IPS DF 19.7 (cell line): ENCODE measurements at places on chromosomes 2 and 18.

GRCh38 chr18:52237551-52237950, 102.4 kb upstream of the DCC start:
- no peak for DNase-seq

DNA sequence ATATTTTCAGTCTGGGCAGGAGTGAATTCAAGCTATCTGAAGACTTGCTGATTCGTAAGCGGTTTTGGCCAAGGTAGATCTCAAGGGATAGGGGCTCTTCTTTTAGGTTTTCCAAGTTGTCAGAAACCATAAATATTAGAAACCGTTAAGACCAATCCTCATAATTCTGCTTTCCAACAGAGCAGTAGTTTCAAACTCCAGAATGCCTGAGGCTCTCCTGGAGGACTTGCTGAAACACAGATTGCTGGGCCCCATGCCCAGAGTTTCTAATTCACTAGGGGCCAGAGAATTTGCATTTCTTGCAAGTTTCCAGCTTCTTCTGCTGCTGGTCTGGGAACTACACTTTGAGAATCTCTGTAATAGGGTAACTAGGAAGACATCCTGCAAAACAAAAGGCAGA, 1855.7 kb upstream of the CELF4 start:
- DNase-seq, result no peak

DNA sequence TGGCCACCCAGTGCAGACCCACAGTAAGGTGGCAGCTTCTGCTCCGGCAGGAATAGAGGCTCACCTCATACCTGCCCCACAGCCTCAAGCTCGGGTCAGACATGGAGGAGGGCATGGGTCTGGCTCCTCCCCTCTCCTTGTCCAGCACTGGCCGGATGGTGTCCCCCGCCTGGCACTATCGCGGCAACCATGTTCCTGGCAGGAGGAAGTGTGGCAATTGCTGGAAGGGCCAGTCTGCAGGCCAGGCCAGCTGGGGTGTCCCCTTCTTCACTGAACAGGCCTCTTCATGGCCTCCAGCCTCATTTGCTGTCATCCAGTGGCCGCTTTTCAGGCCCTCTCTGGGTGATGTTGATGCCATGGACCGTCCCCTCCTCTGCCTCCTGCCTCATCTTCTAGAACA, 41.4 kb upstream of the SMAD7 start:
- DNase-seq, result no peak

- DNase-seq, result no peak
These were observed 546.7 kb downstream of the EPHA4 start for GRCh38 chr2:221025398-221025797.
